ENCODE measurements at places on chromosomes 11 and 22. TPM values are rescaled to one million over a fixed set of nuclear protein-coding genes. Genes with fewer than 3 reads are reported as not detected.

Gene DBX1
- total RNA-seq: not detected

Gene OR52N5
- not detected for total RNA-seq

Gene GP1BB
- not detected for total RNA-seq

Gene BAIAP2L2
- 7.2 TPM for total RNA-seq

Gene TMEM25
- total RNA-seq: 13.7 TPM

Gene CLMP
- total RNA-seq: 20.8 TPM

Gene HBE1
- not detected for total RNA-seq

Gene XNDC1N
- 10.2 TPM for total RNA-seq

Gene RASL10A
- 1.4 TPM for total RNA-seq

Gene TRIM48
- not detected for total RNA-seq

Gene KRTAP5-9
- not detected for total RNA-seq

Gene CDKN1C
- 12.8 TPM for total RNA-seq

Gene PLXNB2
- total RNA-seq: 106 TPM

Gene OR5L1
- not detected for total RNA-seq

Gene SCGB1C1
- not detected for total RNA-seq

Gene TUBA8
- 1.0 TPM for total RNA-seq

Gene OR2AT4
- total RNA-seq: not detected

Gene OR8D4
- total RNA-seq: not detected

Gene MRGPRX3
- not detected for total RNA-seq

Gene C1QTNF5
- 2.2 TPM for total RNA-seq

Gene JAML
- 0.86 TPM for total RNA-seq

Gene DEUP1
- total RNA-seq: 0.38 TPM

Gene OR8G1
- total RNA-seq: not detected

Gene GLYATL1
- 10.7 TPM for total RNA-seq

Gene CERK
- total RNA-seq: 59.0 TPM

Gene TMEM45B
- not detected for total RNA-seq

Gene RIMBP3C
- not detected for total RNA-seq

Gene APOA5
- total RNA-seq: 0.15 TPM

Gene CALCB
- total RNA-seq: 3.0 TPM

Gene RFPL2
- 0.19 TPM for total RNA-seq

Gene CSF2RB
- total RNA-seq: not detected

Gene KRTAP5-11
- total RNA-seq: not detected

Gene SYT9
- total RNA-seq: 2.4 TPM

Gene THRSP
- total RNA-seq: not detected

Gene OR4C12
- total RNA-seq: not detected

Gene KRTAP5-1
- total RNA-seq: not detected

Gene FGF19
- total RNA-seq: 14.8 TPM

Gene LINC01488
- not detected for total RNA-seq

Gene DCHS1
- 10.5 TPM for total RNA-seq

Gene SOX6
- total RNA-seq: not detected

Gene F2
- total RNA-seq: not detected

Gene KIAA1671
- total RNA-seq: 23.9 TPM

Gene TMPRSS5
- total RNA-seq: 1.1 TPM

Gene TREH
- not detected for total RNA-seq

Gene SPTBN2
- 71.4 TPM for total RNA-seq

Gene NLRP6
- total RNA-seq: not detected

All from H1 (cell line).